Activated T-cell treated with anti-CD3 and anti-CD28 coated beads, Interleukin-2, amount 50 U/mL, for 72 hours (primary cell): ENCODE measurements at places on chromosomes 11 and 22. TPM values are rescaled to one million over a fixed set of nuclear protein-coding genes. Genes with fewer than 3 reads are reported as not detected.

DNA sequence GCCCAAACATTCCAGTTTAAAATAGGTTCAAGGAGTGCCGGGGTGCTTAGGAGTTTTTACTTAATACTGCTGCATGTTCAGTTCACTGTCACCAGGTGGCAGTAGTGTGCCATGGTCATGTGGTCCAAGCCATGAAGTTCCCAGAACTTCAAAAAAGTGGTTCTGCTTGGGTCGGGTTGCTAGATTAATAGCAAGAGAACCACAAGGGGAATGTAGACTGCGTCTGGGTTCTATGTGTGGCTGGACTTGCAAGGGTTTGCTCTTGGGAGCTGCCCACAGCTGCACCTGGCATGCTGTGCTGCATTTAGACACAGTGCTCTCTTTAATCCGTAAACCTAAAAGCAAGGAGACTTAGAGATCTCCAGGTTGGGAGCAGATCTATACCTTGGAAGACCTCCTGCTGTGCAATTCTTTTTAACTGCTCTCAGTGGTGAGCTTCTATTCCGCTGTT lies 6.5 kb upstream of the SPON1 start:
- peaks cover 24% of the 10 kb centered on the region for H3K27me3 ChIP-seq
- H3K4me3 ChIP-seq, result no peak overlapping the region
- peak; percentile 50 for DNase-seq
- no peaks in the 10 kb centered on the region for H3K4me1 ChIP-seq

DNA sequence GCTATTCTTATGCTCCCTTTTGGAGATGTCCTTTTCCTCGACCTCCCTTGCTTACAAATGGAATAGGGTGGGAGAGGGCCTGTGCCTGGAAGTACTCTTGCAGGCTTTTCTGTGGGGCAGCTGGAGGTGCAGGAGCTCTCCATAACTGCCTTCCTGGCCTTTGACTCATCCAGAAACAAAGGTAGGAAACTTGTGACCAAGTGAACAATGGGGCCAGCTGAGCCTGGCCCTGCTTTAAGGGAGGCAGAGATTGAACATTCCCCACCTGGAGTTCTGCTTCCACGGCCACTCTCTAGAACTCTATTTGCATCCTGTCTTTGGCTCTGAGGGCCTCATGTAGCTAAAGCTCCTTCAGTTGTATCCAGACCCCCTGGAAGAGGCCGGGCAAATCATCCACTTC lies 5.1 kb upstream of the LYVE1 start:
- no peaks in the 10 kb centered on the region for H3K4me1 ChIP-seq
- no peak overlapping the region for H3K27ac ChIP-seq
- DNase-seq, result no peak

GRCh38 chr11:10856689-10857458 lies 979 bp downstream of the ZBED5 start:
- peak overlapping the region; percentile 94 for H3K4me3 ChIP-seq
- H3K36me3 ChIP-seq, result peaks cover 25% of the 10 kb centered on the region
- peak; percentile 30 for DNase-seq
- H3K4me1 ChIP-seq, result peaks cover 53% of the 10 kb centered on the region
- no peaks in the 10 kb centered on the region for H3K27me3 ChIP-seq

DNA sequence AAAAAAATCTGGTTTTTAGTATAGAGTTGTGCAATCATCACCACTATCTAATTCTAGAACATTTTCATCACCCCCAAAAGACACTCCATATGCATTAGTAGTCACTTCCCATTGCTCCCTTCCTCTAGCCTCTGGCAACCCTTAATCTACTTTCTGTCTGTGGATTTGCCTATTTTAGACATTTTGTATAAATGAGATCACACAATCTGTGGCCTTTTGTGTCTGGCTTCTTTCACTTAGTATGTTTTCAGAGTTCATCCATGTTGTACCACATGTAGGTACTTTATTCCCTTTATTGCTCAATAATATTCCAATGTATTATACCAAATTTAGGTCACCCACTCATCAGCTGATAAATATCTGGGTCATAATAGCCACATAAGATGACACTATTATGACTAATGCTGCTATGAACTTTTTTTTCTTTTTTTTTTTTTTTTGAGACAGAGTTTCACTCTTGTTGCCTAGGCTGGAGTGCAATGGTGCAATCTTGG lies 67.5 kb upstream of the SCUBE2 start:
- H3K4me3 ChIP-seq, result no peak overlapping the region
- H3K27ac ChIP-seq, result peak overlapping the region; percentile 38
- H3K27me3 ChIP-seq, result no peaks in the 10 kb centered on the region
- DNase-seq, result no peak
- H3K36me3 ChIP-seq, result no peaks in the 10 kb centered on the region

Gene TECTA
- total RNA-seq, result 0.34 TPM

Gene MRGPRX1
- not detected for total RNA-seq

Gene DTX4
- 0.70 TPM for total RNA-seq

Gene RPS3
- total RNA-seq, result 5,116 TPM
